MG63 (cell line): ENCODE measurements at places on chromosomes 13 and 19. TPM values are rescaled to one million over a fixed set of nuclear protein-coding genes. Genes with fewer than 3 reads are reported as not detected.

DNA sequence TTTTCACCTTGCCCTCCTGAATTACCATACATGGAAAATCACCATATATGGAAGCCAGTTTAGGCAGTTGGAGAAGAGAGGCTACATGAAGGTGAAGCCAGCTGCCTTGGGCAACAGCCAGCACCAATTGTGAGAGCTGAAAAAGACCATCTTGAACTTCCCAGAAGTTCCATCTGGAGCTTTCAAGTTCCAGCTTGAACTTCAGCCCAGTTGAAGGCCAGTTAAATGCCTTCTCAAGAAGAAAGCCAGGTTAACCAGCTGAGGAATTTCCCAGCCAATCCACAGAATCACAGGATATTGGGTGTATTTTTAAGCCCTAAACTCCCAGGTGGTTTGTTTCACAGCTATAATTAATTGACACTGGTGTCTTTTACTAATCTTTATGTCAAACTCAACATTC lies 713.6 kb upstream of the MIR17HG start:
- DNase-seq = no peak

GRCh38 chr19:49570138-49570856 lies 10.1 kb downstream of the NOSIP start:
- peak; percentile 47 for DNase-seq

FAM216B gene
- not detected in 2 replicates for total RNA-seq

RASAL3 gene
- total RNA-seq = 0.25 TPM in 1 of 2 replicates, not detected in the other

DNA sequence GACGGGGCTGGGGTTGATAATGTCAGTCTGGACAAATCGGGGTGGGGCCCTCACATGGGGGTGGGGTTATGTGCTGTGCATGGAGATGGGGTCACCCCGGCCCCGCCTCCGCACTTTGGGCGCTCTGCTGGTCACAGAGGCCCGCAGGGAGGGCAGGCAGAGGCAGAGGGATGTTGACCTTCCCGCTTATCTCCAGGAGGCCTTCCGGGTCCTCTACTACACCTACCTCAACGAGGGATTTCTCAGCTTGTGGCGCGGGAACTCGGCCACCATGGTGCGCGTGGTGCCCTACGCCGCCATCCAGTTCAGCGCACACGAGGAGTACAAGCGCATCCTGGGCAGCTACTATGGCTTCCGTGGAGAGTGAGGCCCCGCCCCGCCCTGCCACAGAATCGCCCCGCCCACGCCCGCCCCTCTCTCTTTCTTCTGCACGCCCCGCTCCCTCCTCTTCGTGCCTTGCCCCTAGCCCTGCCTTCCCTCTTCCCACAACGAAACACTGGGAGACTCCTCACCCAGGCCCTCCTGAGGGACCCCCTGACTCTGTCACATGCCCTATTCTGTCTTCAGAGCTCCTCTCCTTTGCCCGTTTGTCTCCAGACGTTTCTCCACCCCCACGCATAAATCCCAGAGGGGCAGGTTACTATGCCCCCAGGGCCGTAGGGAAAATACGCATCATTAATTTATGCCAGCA lies 32.8 kb downstream of the TMEM161A start:
- no peak for DNase-seq

DNA sequence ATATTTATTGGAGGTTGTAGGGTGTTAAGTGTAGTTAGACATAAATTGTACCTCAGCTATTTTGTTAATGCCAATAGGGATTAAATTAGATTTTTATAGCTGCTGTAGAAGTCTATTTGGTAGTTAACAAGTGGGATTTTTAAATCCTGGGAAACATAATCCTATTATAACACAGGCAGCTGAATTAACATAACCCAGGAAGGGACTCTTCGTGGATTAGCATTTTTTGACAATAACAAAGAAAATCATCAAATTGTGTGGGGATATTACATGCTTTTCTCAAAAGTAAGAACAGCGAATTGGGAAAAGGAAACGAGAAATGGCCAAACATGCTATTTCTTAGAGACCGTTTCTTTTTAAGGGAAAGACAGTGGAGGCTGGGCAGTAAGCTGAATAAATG lies 172.8 kb downstream of the ZIC5 start:
- DNase-seq = no peak

GRCh38 chr13:62305756-62306155 lies 890.1 kb upstream of the PCDH20 start:
- no peak for DNase-seq
